ENCODE measurements at places on chromosomes 6 and 20. TPM values are rescaled to one million over a fixed set of nuclear protein-coding genes. Genes with fewer than 3 reads are reported as not detected.

Gene CDS2
- 35.0 TPM for total RNA-seq

DNA sequence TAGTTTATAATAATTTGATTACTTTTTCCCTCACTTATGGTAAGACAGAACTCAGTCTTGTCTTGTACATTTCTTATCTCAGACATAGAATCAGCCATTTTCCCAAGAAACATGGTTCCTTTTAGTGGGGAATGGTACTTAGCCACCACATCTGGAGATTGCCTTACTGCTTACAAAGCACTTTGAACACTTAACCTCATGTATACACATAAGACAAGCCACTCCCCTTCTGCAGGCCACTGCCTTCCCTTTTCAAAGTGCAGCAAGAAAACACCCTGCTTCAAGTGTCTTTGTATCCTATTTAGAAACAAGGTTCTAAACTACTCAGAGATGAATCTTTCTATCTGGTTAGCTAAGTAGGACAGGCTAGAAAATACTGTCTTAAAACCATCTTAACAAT, 159.2 kb downstream of the UBE3D start:
- no peak for DNase-seq
- H3K36me3 ChIP-seq = no peaks in the 10 kb centered on the region
- no peak overlapping the region for H3K27ac ChIP-seq
- H3K4me1 ChIP-seq = no peaks in the 10 kb centered on the region

GRCh38 chr6:5201271-5201670, 59.5 kb downstream of the LYRM4 start:
- no peaks in the 10 kb centered on the region for H3K27me3 ChIP-seq
- H3K4me3 ChIP-seq = no peak overlapping the region
- no peak for DNase-seq

Gene NRN1
- 41.4 TPM for total RNA-seq

Gene PTCRA
- total RNA-seq = not detected

DNA sequence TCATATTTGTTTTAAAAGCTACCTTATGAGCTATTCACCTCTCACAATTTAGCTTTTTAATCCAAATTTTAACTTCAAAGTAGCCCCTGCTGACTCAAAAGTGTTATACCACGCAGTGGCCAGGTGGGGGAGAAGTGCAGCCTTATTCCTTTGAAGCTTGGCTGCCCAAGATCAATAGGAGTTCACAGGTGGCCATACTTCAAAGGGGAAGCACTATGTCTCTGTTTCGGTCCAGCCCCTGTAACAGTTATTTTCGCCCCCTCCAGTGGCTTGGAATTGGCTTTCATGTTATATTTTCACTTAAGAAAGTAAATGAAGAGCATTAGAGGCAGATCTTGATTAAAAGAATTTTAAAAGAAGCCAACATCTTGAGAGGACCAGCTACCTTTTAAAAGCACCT, 608.4 kb downstream of the EPHA7 start:
- no peaks in the 10 kb centered on the region for H3K4me1 ChIP-seq
- no peak overlapping the region for H3K4me3 ChIP-seq
- H3K36me3 ChIP-seq = no peaks in the 10 kb centered on the region

Gene OPRM1
- total RNA-seq = not detected

DNA sequence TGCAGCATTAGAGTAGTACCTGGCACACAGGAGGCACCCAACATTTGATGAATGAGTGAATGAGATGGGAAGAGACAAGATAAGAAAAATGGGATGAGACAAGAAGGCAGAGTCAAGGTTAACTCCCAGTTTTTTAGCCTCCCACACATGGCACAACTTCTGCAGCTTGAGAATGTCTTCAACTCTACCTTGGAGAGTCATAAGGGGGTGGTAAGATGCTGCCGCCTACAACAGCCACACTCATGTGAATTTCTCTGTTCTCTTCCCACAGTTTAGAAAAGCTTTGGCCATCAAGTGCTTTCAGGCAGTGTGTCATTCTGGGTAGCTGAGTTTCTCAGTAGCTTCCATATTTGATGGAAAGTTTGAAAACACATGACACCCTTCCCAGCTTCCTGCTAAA, 19.5 kb upstream of the GPR6 start:
- H3K4me3 ChIP-seq = no peak overlapping the region

DNA sequence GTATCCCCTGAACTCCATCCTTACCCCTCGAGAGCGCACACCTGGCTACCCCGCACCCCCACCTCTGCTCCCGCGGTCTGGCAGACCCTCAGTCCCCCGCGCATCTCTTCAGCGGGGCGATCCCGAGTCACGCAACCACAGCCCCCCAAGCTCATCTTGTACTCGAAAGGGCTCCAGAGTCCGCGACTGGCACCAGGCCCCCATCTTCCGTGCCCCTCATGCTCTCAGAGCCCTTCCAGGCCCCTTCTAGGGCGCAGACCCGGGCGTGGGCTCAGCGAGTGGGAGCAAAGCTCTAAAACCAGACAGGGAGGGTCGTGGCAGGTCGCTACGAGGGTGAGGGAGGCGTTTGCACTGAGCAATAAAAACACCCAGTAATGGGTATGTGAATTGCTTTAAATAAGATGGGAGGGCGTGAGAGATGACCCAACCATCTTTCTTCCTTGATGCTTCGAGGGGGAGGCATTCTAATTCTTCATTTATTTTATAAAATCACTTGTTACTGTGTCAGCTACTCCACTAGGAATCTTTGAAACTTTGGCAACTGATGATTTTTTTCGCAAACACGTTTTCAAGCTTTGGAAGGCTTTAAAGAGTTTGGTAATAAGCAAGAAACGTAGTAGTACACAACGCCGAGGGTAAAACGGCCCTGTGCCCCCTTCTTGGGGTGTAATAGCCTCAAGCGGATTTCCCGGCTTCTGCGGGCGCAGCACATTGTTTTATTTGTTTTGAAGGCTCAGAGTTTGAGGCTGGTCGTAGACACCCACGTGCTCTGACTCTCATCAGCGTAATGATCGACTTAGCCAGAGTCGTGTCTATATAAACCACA, 42.6 kb upstream of the SUPT3H start:
- H3K27me3 ChIP-seq = no peaks in the 10 kb centered on the region
- no peaks in the 10 kb centered on the region for H3K4me1 ChIP-seq
- peak overlapping the region; percentile 23 for H3K4me3 ChIP-seq
- H3K36me3 ChIP-seq = no peaks in the 10 kb centered on the region
- DNase-seq = no peak

GRCh38 chr20:34268851-34269636, 27.8 kb downstream of the ASIP start:
- H3K4me3 ChIP-seq = no peak overlapping the region
- H3K36me3 ChIP-seq = no peaks in the 10 kb centered on the region
- no peak for DNase-seq
- no peak overlapping the region for H3K27ac ChIP-seq

GRCh38 chr6:14028631-14029030, 88.9 kb upstream of the CD83 start:
- H3K27me3 ChIP-seq = peaks cover 6% of the 10 kb centered on the region
- H3K4me3 ChIP-seq = no peak overlapping the region
- no peak overlapping the region for H3K27ac ChIP-seq

GRCh38 chr20:258269-258858, 840 bp downstream of the DEFB132 start:
- no peak for DNase-seq
- no peak overlapping the region for H3K27ac ChIP-seq
- no peaks in the 10 kb centered on the region for H3K4me1 ChIP-seq
- H3K36me3 ChIP-seq = no peaks in the 10 kb centered on the region
- H3K27me3 ChIP-seq = peaks cover 3% of the 10 kb centered on the region
- H3K4me3 ChIP-seq = no peak overlapping the region

DNA sequence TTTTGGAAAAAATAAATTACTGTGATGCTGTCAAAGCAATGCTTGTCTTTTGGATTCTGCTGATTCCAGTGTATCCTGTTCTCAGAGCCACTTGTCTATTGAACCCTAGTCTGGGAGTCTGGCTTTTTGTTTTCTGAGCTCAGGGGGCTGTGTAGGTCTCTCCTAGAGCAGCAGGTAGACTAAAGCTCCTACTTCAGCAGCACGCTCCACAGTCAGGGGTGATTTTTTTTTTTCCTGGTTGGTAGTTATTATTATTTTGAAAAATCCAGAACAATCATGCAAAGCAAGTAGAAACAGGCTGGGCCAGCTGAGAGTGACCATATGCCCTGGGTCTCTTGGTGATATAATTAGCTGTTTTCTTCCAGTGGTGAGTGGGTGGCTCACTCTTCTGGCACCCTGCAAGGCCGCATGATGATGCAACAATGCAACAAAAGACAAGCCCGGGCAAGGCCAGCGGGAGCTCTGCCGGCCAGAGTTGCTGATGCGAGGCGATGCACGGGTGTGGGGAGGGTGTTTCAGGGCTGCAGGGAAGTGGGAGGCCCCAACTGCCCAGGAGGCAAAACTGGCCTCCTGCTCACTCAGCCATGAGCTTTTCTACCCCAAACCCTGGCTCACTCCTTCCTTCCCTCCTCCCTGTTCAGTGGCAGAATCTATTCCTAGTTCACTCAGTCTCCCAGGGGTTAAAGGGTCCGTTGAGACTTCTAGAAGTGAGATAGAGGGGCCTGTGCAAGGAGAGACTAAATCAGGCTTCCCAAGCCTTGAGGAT, 11.5 kb upstream of the CDKN1A start:
- H3K4me1 ChIP-seq = peaks cover 18% of the 10 kb centered on the region
- no peaks in the 10 kb centered on the region for H3K27me3 ChIP-seq
- H3K27ac ChIP-seq = peak overlapping the region; percentile 37

DNA sequence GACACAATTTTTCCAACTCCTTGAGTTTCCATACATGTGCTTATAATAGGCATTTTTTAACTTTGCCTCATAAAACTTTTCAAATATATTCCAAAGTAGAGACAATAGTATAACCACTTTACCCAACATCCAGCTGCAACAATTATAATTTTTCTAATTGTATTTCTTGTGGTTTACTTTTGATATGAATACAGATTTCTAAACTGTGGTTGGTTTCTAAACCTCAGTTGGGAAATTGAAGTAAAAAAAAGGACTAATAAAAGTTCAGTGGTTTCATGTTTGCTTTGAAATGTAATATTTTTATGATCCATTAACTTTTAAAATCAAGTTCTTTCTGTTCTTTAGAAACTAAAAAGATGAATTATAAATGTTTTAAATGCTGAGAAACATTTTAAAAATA, 40.0 kb downstream of the FRK start:
- no peaks in the 10 kb centered on the region for H3K4me1 ChIP-seq
- H3K27me3 ChIP-seq = no peaks in the 10 kb centered on the region
- no peaks in the 10 kb centered on the region for H3K36me3 ChIP-seq
- no peak overlapping the region for H3K4me3 ChIP-seq

DNA sequence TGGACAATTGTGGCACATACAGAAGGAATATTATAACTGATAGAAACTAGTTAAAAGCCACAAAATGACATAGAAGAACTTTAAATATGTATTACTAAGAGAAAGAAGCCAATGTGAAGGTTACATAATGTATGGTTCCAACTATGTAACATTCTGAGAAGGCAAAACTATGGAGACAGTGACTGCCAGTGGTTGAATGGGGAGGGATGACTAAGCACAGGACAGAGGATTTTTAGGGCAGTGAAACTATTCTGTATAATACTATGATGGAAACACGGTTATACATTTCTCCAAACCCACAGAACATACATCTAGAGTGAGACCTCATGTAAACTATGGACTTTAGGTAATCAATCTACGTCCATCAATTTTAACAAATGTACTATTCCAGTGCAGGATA, 22.4 kb downstream of the SYNCRIP start:
- H3K4me3 ChIP-seq = no peak overlapping the region
- H3K36me3 ChIP-seq = no peaks in the 10 kb centered on the region
- no peak overlapping the region for H3K27ac ChIP-seq
- H3K4me1 ChIP-seq = no peaks in the 10 kb centered on the region
- no peaks in the 10 kb centered on the region for H3K27me3 ChIP-seq

DNA sequence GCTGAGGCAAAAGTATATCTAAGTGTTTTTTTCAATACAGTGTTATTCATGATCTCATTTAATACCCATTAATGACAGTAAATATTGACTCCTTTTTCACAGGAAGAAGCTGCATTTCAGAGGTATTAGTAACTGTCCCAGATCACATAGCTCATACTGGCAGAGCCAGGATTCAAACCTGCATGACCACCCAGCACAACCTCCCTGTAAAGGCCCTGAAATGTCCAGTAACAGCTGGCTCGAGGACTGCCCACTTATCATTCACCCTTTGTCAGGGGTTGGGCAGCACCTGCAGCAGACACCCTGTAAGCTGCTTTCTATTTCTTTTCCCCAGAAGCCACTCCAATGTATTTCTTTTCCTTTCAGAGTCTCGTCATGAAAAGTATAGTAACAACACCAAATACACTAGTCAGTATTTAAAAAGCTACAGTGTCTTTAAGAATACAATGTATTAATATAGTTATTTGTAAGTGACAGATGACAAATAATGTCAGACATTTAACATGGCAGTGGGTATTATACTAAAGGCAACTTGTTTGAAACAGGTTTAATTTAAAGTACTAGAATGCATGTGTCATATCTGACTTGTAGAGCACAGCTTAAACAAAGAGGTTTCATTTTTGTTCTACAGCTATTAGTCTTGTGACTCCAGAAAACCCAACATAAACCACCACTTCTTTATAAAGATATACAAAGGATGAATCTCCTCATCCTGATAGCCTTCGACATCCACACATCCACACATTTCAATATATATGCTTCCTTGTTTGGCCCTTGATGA, 841.6 kb upstream of the GJE1 start:
- no peaks in the 10 kb centered on the region for H3K27me3 ChIP-seq
- no peak for DNase-seq
- H3K27ac ChIP-seq = no peak overlapping the region
- no peaks in the 10 kb centered on the region for H3K4me1 ChIP-seq
- H3K4me3 ChIP-seq = no peak overlapping the region

- no peak overlapping the region for H3K27ac ChIP-seq
- no peak for DNase-seq
- no peaks in the 10 kb centered on the region for H3K36me3 ChIP-seq
- no peaks in the 10 kb centered on the region for H3K27me3 ChIP-seq
- peaks cover 2% of the 10 kb centered on the region for H3K4me1 ChIP-seq
Observed at GRCh38 chr6:15285682-15286294, 39.9 kb downstream of the JARID2 start.

DNA sequence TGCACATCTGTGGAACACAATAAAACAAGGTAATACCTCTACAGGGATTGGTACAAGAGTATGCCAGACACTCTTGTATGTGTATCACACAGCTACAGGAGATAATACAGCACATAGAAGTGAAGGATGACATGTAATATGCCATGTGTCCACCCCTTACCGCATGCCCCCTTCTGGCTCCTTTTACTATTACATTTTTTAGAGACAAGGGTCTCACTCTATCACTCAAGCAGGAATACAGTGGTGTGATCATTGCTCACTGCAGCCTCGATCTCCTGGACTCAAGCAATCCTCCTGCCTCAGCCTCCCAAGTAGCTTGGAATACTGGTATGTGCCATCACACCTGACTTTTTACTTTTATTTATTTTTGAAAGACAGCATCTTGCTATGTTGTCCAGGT, 4.2 kb upstream of the NCR3 start:
- DNase-seq = no peak
- H3K27ac ChIP-seq = no peak overlapping the region
- H3K4me3 ChIP-seq = no peak overlapping the region

Gene TBXT
- not detected for total RNA-seq

Gene SIM1
- total RNA-seq = not detected

Gene LAMP5
- 0.59 TPM for total RNA-seq

Gene COL11A2
- total RNA-seq = 1.5 TPM

GRCh38 chr6:54050750-54051149, 60.5 kb upstream of the MLIP start:
- no peak overlapping the region for H3K27ac ChIP-seq
- DNase-seq = no peak
- H3K27me3 ChIP-seq = no peaks in the 10 kb centered on the region
- no peak overlapping the region for H3K4me3 ChIP-seq

- H3K36me3 ChIP-seq = no peaks in the 10 kb centered on the region
- H3K4me1 ChIP-seq = no peaks in the 10 kb centered on the region
- no peaks in the 10 kb centered on the region for H3K27me3 ChIP-seq
- no peak overlapping the region for H3K27ac ChIP-seq
- no peak overlapping the region for H3K4me3 ChIP-seq
- no peak for DNase-seq
Observed at GRCh38 chr6:156914181-156914580, 137.0 kb downstream of the ARID1B start.

Gene ANKRD6
- total RNA-seq = 12.2 TPM
